ENCODE measurements at places on chromosomes 12 and 14.
A peak's percentile ranks its signal among the peaks of the same experiment; 100 is the strongest.

DNA sequence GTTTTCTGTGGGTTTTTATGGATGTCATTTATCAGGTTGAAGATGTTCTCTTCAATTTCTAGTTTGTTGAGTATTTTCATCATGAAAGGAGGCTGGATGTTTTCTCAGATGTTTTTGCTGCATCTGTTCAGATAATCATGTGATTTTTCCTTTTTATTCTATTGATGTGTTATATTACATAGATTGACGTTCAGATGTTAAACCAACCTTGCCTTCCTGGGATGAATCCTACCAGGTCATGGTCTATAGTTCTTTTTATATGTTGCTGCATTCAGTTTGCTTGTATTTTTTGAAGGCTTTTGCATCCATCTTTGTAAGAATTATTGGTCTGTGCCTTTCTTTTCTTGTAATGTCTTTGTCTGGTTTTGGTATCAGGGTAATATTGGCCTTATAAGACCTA lies 43.9 kb upstream of the LYZ start:
- no peak for DNase-seq

GRCh38 chr14:28742171-28742846 lies 24.3 kb upstream of the FOXG1 start:
- DNase-seq, result no peak

GRCh38 chr14:59534361-59534987 lies 42.1 kb downstream of the CCDC175 start:
- DNase-seq, result no peak

- DNase-seq, result no peak
These were observed 8.0 kb upstream of the OR5AU1 start for GRCh38 chr14:21163871-21164291.

DNA sequence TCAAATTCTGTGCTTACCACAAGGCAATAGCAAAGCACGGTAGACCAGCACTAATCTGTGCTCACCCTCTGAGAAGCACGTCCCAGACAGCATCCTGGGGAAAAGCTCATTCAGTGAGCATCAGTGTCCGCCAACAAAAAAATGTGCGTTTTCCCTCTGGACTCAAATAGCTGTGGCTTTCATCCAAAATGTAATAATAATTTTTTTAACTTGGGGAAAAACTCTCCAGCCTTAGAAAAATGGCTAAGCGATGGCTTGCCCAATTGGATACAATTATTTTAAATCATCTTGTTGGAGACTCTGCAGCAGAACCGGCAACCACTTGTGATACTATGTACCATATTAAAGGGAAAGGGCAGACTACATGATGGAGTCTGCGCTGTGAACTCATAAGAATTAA lies 1.1 kb upstream of the KRT77 start:
- DNase-seq, result no peak

GRCh38 chr12:82912406-82912805 lies 225.7 kb downstream of the TMTC2 start:
- DNase-seq, result no peak

DNA sequence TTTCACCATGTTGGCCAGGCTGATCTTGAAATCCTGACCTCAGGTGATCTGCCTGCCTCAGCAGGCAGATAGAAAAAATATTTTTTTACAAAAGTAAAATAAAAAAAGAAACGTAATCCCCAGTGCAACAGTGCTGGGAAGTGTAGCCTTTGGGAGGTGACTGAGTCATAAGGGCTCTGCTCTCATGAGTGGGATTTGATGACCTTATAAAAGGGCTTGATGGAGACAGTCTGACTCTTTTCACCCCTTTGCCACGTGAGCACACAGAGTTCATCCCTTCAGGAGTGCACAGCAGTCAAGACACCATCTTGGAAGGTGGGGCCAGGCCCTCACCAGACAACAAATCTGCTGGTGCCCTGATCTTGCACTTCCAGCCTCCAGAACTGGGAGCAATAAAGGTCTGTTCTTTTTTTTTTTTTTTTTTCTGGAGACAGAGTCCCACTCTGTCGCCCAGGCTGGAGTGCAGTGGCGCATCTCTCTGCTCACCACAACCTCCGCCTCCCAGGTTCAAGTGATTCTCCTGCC lies 24.7 kb upstream of the DYNC1H1 start:
- no peak for DNase-seq

DNA sequence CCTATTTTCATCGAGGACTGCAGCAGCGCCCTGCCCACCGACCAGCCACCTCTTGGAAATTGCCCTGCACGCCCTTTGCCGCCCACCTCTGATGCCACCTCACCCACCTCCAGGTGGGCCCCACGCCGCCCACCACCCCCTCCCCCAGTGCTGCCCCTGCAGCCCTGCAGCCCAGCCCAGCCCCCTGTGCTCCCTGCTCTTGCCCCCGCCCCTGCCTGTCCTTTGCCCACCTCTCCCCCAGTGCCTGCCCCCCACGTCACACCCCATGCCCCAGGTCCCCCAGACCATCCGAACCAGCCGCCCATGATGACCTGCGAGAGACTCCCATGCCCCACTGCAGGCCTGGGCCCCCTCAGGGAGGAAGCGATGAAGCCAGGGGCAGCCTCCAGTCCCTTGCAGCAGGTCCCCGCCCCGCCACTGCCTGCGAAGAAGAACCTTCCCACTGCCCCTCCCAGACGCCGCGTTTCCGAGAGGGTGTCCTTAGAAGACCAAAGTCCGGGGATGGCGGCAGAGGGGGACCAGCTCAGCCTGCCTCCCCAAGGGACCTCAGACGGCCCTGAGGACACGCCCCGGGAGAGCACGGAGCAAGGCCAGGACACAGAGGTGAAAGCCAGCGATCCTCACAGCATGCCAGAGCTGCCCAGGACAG lies 96.5 kb downstream of the LGMN start:
- DNase-seq, result no peak

- no peak for DNase-seq
These were observed 1.0 kb downstream of the TMEM121 start for GRCh38 chr14:105527381-105527825.

DNA sequence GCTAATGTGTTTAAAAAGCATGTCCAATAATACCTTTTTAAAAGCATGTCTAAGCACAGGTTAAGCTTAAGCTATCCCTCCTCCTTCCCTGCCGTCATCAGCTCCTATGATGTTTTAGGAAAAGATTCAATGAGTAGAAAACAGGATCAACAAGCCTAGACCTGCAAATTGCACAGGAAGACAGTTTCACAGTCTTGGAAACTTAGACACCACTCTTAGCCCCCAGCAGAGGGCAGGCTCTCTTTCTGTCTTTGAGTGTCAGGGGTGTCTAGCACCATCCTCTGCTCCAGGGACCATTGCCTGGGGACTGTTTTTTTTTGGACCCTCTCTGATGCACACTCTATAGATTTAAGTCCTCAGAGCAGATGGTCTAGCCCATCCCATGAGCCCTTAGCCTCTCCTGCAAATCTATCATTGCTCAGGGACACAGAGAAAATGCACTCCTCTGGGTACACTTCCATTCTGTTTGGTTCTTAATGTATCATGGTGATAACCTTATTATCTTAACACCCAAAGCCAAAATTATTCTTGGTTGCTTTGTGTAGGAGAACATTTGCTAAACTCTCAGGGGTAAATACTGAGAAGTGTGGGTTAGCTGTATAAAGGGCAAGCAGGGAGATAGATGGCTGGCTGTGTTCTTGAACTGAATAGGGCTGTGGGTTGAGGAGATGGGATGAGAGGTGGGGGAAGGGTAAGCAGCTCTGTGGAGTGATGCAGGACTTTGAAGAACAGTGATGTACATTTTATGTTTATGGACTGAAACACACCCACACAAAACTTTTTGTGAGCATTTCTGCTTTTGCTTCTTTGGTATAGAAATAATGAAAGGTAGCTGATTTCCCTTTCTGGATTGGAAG lies 259.9 kb upstream of the DDHD1 start:
- no peak for DNase-seq

DNA sequence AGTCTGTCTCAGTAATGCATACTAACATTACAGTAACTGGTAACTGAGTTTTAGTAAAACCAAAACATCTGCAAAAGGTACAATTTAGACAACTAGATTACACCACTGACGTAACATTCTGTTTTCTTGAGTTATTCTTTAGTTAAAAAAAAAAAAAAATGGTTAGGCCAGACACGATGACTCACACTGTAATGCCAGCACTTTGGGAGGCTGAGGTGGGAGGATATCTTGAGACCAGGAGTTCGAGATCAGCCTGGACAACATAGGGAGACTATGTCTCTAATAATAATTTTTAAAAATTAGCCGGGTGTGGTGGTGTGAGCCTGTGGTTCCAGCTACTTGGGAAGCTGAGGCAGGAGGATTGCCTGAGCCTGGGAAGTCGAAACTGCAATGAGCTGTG lies 34.1 kb downstream of the AP5M1 start:
- DNase-seq, result no peak

- DNase-seq, result no peak
These were observed 91.7 kb upstream of the PELI2 start for GRCh38 chr14:56026506-56026905.

GRCh38 chr14:30445011-30445793 lies 113.8 kb upstream of the G2E3 start:
- DNase-seq, result no peak

DNA sequence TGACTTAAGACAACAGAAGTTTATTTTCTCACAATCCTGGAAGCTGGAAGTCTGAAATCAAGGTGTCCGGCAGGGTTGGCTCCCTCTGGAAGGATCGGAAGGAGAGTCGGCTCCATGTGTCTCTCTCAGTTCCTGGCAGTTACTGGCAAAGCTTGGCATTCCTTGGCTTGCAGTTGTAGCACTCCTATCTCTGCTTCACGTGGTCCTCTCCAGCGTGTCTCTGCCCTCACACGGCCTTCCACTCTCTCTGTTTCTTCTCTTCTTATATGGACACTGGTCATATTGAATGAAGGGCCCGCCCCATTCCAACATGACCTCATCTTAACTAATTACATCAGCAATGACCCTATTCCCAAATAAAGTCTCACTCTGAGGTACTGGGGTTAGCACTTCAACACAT lies 60.1 kb upstream of the TUNAR start:
- DNase-seq, result no peak

GRCh38 chr14:72060917-72061316 lies 128.7 kb downstream of the RGS6 start:
- no peak for DNase-seq

DNA sequence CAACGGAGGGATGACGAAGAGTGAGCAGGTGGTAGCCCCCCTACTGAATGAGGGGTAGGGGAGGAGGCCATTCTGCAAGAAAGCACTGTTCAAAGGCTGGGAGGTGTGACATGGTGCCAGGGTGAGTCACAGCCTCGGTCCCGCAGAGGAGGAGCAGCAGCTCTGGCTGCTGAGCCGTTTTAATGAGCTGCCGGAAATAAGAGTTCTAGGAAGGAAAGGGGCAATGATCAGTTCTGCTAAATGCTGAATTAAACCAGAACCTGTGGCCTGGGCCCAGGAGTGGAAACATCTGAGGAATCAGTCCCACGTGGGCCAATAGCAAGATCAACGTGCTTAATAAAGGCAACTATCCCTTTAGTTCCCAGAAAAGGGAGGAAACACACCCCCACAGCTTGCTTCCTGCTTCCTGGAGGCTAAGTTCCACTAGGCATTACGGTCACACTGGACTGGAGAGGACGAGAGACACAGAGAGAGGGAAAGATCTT lies 3.6 kb downstream of the ABCD4 start:
- no peak for DNase-seq

DNA sequence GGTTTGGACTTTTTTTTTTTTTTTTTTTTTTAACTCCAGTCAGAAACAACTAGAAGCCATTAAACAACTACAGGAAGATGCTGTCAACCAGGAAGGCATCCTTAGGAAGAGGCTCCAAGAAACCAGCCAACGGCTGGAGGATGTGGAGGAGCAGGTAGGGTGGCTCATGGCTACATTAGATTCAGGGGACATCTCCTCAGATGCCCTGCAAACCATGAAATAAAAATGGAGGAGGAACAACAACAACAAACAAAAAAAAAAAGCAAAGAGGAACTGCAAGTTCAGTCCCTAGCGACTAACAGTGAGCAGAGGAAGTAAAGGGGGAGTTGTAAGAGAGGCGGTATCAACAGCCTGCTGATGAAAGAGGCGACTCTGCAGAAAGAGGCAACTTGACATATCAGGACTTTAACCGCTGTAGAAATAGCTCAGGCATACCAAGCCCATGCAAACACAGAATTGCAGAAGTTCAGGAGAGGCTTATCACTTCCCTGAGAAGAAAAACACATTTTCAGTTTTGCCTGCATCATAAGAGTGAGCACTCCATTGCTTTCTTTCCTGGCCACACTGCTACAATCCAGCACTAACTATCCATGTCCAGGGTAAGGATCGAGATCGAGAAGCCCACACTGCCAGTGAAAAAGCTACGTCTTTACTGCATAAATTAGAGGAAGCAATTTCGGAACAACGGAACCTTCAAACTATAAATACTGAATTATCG lies 103.5 kb upstream of the BCAT1 start:
- peak; percentile 37 for DNase-seq

- DNase-seq, result peak; percentile 72
These were observed 1.7 kb downstream of the TPCN1 start for GRCh38 chr12:113222730-113223531.

DNA sequence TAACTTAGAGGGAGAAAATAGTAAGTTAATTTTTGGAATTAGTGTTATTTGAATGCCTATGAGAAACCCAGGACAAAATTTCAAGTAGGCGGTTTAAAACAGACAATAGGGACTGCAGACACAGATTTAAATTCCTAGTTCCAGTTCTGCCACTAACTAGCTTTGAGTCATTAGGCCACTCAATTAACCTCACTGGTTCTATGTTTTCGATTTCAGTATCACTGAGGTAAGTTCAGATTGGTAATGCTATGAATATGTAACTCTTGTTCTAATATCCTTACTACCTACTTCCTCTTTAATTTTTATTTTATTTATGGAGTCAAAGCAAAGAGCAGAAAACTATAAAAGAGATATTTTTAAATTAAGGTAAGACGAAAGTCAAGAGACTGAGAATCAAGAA lies 52.6 kb downstream of the GALC start:
- DNase-seq, result no peak

- peak; percentile 40 for DNase-seq
These were observed 2.3 kb upstream of the HSPB8 start for GRCh38 chr12:119176267-119177055.

- DNase-seq, result no peak
These were observed 102.6 kb upstream of the KRR1 start for GRCh38 chr12:75613981-75614380.

DNA sequence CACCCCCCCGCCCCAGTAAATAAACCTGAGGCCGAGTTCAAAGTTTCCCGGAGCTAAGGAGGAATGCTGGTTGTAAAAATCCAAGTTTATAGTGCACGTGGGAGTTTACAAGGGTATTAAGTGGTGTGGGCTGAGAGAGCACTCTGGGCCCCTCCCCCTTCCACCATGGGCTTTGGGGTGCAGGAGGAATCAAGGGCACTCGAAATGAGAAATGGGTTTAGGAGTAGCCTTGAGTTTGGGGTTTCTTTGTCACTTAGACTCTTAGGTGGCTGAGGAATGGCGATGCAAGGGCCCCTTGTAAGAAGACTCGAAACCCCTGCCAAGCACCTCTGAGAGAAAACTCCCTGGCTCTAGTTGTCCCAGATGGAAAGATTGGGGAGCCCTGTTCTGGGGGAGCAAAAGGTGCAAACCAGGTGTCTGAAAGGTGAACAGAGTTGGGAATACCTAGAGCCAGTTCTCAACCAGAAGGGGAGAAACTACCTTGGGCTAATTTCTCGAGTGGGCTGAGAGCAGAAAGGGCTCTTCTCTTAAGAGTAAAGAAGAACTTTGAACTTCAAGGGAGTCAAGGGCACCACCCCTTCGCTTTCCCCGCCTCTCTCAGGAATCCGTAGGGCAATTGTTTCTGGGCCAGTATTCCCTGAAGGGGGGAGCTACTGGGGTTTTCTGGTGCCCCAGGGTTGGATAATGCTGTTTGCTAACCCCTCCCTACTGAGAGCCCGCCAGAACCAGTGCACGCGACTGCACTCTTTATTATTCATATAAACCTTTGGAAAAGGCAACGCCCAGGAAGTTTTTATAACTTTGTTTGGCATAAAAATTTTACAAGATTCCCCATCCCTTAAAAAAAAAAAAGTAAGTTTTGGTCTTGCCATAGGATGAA lies 4.0 kb upstream of the HOTAIR start:
- no peak for DNase-seq

Measured in HuH-7.5 (cell line).